Inflammatory macrophage treated with lipopolysaccharide for 4 hours (primary cell): ENCODE measurements at places on chromosomes 16 and 17.

GRCh38 chr17:78787444-78787843 is 5.4 kb upstream of the CYTH1 start:
- DNase-seq = no peak

GRCh38 chr16:71883168-71883848 is 674 bp downstream of the ZNF821 start:
- no peak for DNase-seq

DNA sequence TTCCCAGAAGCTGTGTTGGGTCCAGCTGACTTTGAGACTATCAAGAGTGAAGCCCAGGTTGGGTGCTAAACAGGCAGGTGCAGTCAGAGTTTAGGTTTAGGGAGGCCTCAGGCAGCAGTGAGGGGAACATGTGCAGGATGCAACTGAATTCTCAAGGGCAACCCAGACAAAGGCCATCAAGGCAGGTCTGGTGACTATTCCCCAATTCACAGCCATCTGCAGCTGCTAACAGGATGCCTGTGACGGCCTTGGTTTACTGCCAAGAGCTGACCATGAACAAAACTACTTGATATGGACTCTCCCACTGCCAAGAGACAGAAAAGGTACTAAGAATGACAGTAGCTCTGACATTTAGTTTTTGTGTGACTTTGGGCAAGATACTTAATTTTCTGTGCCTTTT is 45.2 kb upstream of the BCAR1 start:
- DNase-seq = no peak

DNA sequence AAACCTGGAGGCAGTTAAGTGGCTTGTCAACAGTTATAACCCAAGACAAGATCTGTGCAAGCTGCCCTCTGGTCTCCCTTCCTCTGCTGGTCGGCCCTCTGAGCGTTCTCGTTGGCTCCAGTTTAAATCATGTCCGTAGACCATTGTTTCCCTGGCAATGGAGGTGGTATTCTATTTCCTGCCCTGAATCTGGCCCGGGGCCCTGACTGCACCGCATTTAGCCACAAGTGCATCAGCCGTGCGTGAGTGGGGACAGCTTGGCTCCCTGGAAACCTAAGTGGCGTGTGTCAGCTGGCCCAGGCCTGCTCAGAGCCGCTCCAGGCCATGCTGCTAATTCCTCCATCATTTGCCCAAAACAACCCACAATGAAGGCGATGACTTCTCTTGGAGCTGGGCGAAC is 15.0 kb upstream of the MYLK3 start:
- DNase-seq = no peak

DNA sequence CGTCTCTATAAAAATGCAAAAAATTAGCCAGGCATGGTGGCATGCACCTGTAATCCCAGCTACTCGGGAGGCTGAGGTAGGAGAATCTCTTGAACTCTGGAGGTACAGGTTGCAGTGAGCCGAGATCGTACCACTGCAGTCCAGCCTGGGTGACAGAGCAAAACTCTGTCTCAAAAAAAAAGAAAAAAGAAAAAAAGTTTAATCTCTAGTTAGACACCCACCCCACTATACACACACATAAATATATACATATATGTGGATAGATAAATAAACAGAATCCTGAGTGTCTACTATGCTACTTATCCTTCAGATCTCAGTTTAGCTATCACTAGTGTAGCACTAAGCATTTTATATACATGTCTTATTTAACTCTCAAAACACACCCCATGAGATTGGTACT is 18.7 kb downstream of the ITGAL start:
- no peak for DNase-seq

GRCh38 chr16:21053590-21053989 is 97.1 kb downstream of the DNAH3 start:
- no peak for DNase-seq

GRCh38 chr16:48810803-48811453 is 200.9 kb upstream of the N4BP1 start:
- no peak for DNase-seq

DNA sequence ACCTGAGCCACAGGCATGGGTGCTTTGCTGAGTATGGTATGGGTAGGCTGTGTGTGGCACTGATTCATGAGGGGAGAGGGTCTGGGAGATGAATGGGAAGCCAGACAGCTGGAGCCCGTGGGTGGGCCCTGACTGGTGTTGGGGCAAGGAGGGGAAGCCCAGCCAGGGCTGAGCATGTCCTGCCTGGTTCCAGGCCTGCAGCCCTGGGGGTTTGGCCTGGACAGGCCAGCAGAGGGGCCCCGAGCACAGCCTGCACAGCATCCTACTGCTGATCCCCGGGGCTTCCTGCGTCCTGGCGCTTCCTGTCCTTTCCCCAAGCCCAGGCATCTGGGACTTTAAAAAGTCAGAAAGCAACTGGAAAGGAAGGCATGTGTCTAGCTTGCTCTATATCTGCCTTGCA is 4.6 kb upstream of the MVD start:
- no peak for DNase-seq

GRCh38 chr17:18203308-18203707 is 19.7 kb downstream of the ALKBH5 start:
- no peak for DNase-seq

DNA sequence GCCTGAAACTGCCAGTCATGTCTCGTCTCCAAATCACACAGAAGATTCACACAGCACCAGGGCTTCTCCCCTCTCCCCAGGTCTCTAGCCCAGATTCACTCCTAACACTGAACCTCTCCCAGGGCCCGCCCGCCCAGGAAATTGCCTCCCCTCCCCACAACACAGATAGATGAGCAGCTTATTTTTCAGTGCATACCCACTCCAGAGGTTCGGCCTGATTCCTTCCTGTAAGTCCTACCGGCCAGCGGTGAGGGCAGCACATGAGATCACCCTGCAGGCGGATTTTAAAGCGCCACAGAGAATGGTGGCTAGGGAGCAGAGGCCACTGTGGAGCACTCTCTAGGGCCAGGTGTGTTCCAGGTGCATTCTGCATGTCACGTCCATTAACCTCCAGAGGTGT is 301.8 kb downstream of the IRF8 start:
- DNase-seq = no peak

DNA sequence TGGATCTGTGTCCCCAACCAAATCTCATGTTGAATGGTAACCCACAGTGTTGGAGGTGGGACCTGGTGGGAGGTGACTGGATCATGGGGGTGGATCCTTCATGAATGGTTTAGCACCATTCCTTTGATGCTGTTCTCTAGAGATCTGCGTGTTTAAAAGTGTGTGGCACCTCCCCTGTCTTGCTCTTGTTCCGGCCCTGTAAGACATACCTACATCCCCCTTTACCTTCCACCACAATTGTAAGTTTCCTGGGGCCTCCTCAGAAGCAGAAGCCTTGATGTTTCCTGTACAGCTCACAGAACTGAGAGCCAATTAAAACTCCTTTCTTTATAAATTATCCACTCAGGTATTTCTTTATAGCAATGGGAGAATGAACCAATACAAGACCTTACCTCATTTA is 257.7 kb downstream of the XYLT1 start:
- DNase-seq = no peak

DNA sequence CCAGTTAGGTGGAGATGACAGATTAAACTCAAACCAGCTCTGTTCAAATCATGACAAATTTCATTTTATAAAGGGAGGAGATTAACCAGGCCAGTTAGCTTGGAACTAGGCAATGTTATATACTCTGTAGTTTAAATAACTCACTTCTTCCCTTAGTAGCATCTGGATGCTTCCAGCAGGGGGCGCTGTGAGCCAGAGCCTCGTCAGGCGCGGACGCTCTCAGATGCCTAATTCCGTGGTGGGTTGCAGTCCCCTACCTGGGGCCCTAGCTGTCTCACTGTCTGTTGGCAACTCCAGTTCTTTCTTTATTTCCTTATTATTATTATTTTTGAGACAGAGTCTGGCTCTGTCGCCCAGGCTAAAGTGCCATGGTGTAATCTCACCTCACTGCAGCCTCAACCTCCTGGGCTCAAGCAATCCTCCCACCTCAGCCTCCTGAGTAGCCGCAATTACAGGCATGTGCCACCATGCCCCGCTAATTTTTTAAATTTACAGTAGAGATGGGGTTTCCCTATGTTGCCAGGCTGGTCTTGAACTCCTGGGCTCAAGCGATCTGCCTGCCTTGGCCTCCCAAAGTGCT is 17.3 kb upstream of the WFDC1 start:
- peak; percentile 49 for DNase-seq

DNA sequence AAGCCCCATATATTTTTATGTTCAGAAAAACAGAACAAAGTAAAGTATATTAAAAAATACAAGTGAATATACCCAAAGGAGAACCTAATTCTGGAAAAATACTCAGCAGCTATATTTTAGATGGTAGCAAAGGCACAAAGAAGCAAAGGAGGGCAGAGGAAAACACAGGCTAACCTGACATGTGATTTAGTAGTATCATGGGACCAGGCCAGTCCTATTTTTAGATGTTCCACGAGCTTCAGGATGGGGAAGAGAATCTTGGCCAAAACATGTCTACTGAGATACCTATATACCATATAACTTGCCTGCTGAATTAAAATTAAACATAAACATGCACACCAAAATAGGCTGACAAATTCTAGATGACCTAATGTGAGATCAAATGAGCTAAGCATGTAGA is 32.9 kb downstream of the SMYD4 start:
- peak; percentile 32 for DNase-seq

DNA sequence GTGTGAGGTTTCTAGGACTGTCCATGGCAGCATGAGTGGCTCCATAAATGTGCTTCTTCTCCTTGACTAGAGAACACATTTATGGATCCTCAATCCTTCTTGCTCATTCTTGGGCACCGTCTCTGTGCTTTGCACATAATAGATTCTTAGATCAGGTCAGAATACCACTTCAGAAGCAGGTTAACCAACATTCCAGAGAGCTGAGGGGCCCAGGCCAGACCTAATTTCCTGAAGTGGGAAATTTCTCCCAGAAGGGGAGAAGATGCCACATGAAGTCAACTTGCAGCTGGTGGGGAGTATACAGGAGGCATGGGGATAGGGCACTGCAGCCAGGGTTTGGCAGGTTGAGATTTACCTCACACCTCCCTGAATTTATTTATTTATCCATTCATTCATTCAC is 24.4 kb upstream of the VAT1L start:
- no peak for DNase-seq

DNA sequence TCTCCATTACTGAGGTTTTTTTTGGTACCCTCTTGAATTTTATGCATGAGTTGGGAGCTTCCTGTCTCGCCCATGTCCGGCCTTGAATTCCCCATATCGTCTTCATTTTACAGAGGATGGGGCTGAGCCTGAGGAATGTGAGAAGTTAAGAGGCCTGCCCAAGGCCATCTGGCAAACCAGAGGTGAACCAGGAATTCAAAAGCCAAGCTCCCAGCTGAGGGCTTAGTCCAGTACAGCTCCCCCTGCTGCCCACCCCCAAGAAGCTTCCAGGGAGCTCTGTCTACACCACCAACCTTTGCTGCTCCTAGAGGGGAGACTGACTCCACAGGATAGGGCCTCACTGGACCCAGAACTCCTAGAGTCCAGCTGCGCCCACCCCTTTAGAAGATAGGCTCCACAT is 20.7 kb upstream of the C16orf78 start:
- DNase-seq = no peak

- peak; percentile 49 for DNase-seq
Measured at GRCh38 chr16:11737713-11738112, 4.9 kb downstream of the TXNDC11 start.

GRCh38 chr16:84459941-84460405 is 44.5 kb downstream of the MEAK7 start:
- DNase-seq = no peak

GRCh38 chr17:38751144-38751807 is 1.3 kb upstream of the PSMB3 start:
- no peak for DNase-seq

DNA sequence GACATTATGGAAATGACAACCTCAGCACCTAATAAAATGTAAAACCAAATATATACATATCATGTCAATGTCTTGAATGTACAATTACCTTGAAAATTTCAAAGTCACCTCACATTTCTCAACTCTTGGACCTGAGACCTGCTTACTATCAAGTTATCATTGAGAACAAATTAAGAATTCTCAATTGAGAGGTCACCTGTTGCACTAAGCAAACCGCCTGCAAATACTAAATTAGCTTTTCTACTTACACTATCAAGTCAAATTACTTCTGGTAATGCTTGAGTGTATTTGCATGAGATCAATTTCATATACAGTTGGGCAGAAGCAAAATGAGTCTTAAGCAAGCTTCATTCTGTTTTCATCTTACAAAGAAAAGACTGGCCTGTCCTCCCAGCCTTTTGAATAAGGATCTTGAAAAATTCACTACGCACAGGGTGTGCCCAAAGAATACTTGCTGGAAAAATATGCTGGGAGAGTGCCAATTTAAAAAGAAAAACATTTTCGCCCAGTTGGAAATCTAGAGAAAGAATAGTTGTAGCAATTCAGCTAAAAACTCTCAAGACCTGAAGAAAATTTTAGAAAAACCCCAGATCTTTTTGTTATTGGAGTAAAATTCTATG is 35.7 kb downstream of the KANSL1 start:
- DNase-seq = no peak

- DNase-seq = no peak
Measured at GRCh38 chr17:2102931-2103809, 48.3 kb downstream of the HIC1 start.

DNA sequence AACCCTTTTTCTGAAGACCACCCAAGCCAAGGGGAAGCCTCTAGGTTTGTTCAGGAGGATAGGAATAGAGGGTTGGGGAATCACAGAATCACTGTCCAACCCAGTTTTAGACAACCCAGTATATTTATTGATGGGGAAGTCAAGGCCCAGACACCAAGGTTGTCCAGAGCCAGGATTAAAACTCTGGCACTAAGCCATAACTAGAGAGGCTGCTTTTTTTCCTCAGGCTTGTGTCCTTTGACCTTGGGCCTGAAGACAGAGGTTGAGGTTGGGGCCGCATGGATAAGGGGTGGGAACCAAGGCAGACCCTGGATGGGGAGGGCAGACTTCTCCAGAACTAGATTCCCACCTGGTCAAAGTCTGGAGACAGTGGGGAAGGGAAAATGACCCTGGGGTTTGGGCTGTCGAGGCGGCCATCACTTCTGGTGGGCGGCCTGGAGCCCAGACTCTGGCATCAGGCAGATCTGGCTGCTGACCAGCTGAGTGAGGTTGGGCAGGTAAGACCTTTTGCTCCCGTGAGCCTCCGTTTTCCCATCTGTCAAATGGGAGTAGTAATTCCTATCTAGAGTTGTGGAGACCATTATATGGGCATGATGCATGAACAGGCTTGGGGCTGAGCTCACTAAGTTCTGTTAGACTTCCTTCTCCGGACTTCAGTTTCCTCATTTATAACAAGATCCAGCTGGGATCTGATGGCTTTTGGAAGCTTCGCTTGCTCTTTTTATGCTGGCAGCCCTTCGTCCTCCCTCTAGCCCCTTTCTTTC is 17.9 kb downstream of the IGFBP4 start:
- DNase-seq = no peak

GRCh38 chr17:57685499-57686132 is 59.5 kb downstream of the CCDC182 start:
- DNase-seq = no peak
